CD4-positive, alpha-beta T cell treated with Interleukin-4 for 4 hours (primary cell): ENCODE measurements at places on chromosomes 4 and X.

DNA sequence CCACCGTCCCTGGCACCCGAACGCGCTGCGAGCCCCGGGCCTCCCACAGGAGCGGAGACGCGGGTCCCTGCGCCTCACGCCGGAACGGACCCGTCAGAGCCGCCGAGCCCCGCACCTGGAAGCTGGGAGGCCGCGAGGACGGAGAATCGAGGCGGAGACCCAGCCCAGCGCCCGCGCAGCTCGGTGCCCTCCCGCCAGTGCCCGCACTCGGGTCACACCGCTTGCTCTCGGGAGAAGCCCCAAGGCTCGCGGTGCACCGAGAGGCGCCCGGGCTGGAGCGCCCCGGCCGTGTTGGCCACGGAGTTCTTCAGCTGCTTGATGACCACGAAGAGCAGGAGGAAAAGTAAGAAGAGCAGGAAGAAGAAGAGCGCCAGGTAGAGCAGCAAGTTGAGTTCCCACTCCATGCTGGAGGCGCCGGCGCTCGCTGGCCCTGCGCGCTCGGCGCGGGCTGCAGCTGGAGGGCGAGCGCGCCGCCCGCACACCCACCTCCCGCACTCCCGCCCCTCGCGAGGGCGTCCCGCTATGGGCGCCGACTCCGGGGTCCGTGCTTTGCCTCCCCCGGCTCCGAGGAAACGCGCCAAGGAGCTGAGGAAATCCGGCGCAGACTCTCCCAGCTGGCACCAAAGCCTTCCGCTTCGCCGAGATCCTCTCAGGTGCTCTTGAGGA is at the start of gene SMIM43:
SMIM43 (minus strand) TSS at position 463 of the 666 bp plus-strand sequence; CDS start at position 404, 59 bp downstream.
- DNase-seq: no peak

GRCh38 chr4:41600243-41600912 is 62.4 kb downstream of the LIMCH1 start:
- no peak for DNase-seq

- no peak for DNase-seq
These were observed 38.1 kb upstream of the GJB1 start for GRCh38 chrX:71184803-71185495.

DNA sequence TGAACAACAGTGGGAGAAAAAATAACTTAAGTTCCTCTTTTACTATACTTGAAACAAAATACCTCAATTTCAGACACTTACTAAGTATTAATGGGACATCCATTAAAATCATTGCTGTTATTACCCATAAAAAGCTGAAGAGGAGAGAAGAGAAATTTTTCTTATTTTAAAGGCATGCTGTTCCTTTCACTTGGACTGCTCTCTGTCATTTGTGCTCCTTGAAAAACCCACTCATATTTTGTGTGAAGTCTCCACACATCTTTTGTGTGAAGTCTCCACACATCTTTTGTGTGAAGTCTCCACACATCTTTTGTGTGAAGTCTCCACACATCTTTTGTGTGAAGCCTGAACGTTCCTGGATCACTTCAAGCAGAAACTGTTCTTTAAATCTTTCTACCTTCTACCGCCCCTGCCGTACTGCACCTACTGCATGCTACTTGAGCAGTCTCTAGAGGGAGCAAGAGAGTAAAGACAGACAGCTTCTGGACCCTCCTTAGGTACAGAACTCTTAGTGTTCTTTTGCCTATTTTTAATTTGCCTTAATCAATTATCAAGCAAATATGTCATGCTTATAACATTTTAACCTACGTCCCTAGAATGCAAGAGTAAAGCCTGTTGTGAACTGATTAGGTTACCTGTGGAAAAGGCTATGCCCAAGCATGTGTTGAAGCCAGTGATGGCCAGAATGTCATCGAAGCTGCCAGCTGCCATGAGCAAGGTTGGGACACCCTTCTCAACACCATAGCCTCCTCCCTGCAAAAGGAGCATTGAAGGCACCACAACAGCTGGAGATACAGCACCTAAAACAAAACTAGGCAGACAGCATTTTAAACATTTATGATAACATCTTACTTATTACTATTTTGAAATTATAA is 27.1 kb upstream of the SLC9B1 start:
- DNase-seq: peak; percentile 59

DNA sequence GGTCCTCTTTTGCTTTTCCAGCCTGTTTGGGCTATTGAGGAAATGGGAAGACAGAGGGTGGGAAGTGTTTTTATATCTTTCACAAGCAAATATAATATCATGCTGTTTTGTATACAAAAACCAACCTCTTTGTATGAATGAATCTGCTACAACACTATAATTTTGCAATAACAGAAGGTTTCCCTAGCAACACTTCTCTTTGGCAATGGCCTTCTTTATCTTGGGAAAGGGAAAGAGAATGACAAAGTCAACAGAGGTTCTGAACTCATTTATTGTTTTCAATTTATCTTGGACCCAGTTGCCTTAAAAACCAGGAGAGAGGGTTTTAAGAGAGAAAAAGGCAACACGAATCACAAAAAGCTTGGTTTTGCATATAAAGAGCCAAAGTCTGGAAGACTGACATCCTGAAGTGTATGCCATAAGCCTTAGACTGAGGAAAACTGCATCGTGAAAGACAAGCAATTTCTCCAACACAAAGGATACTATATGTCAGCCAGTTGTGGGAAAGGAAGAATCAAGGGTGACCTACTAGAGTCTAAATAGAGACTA is 121.8 kb upstream of the FAM241A start:
- no peak for DNase-seq

DNA sequence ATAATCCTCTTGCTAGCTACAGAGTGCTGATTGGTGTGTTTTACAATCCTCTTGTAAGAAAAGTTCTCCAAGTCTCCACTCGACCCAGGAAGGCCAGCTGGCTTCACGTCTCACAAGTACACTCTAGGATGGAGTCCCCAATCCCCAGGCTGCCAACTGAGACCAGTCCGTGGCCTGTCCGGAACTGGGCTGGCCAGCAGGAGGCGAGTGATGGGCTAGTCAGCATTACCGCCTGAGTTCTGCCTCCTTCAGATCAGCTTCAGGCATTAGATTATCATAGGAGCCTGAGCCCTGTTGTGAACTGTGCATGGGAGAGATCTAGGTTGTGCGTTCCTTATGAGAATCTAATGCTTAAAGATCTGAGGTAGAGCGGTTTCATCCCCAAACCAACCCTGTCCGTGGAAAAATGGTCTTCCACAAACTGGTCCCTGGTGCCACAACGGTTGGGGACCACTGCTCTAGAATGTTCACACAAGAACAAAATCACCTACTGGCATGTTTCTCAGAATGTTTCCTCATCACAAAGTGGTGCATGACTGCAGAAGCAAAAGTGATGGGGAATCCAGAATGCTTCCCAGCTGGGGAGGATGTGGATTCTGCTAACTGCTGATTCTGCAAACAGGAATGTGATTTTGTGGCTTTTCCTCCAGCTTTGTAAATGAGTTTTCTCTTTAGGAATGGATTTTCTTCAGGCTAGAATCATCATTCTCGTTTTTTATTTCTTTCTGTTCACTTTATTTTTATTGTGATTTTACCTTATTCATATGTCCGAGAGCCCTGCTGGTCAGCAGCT is 40.9 kb downstream of the SEPTIN11 start:
- no peak for DNase-seq

GRCh38 chr4:80240976-80241375 is 25.5 kb upstream of the FGF5 start:
- no peak for DNase-seq

DNA sequence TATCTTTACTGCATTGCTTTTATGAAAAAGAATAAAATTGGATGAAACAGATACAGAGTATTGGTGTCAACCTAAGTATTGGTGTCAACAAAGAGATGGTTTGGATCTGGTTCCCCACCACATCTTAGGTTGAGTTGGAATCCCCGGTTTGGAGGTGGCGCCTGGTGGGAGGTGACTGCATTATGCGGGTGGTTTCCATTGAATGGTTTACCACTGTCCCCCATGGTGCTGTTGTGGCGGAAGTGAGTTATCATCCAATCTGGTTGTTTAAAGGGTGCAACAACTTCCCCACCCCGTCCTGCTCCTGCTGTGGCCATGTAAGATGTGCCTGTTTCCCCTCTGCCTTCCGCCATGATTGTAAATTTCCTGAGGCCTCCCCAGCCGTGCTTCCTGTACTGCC is 52.8 kb upstream of the CD99 start:
- peak; percentile 9 for DNase-seq

DNA sequence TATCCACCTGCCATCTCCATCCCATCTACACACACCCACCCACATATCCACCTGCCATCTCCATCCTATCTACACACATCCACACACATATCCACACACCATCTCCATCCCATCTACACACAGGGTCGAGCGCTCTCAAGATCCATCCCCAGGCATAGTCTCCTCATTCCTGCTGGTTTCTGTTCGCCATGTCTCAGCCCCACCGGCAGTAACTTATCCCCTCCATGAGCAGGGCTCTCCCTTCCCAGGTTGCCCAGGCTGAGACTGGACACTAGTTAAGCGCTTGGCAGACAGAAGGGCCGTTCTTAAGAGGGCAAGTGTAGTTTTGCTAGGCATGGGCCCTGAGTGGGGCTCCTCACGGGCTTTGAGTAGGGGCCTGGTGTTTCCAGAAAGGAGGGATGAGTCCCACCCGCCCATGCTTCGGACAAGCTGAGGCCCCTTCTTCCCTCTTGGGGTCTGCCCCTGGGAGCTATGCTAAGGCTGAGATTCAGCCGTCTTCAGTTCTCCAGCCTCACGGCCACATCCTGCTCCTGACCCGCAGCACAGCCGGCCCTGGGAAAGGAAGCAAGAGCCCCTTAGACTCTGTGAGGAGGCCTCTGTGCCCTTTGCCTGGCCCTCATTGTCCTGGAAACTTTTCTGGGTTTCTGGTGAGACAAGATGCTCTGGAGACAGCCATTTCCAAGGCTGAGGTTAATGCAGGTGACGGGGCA is 20.4 kb downstream of the TMEM271 start:
- DNase-seq: no peak

GRCh38 chrX:140918398-140919038 is 83.9 kb upstream of the SPANXB1 start:
- peak; percentile 59 for DNase-seq

- DNase-seq: no peak
These were observed 28.8 kb upstream of the PPP2R2C start for GRCh38 chr4:6501171-6501570.

GRCh38 chrX:44344687-44345086 is 1.2 kb upstream of the EFHC2 start:
- DNase-seq: peak; percentile 38

DNA sequence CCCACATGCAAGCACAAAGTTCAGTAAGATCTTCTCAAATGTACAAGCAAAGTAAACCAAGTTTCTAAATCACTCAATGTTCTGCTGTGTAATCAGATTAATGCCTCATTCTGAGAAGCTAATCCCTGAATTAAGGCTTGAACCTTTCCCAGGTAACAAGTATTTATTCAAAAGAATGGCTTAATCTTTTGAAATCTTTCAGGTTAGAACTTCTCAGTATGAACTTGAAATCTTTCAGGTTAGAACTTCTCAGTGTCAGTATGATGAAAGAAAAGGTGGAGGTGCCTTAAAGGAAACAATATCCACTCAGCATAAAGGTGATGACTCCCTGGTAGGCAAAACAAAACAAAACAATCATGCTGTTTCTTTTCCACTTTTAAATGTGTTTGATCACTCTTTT is 29.0 kb downstream of the TMPRSS11B start:
- no peak for DNase-seq

DNA sequence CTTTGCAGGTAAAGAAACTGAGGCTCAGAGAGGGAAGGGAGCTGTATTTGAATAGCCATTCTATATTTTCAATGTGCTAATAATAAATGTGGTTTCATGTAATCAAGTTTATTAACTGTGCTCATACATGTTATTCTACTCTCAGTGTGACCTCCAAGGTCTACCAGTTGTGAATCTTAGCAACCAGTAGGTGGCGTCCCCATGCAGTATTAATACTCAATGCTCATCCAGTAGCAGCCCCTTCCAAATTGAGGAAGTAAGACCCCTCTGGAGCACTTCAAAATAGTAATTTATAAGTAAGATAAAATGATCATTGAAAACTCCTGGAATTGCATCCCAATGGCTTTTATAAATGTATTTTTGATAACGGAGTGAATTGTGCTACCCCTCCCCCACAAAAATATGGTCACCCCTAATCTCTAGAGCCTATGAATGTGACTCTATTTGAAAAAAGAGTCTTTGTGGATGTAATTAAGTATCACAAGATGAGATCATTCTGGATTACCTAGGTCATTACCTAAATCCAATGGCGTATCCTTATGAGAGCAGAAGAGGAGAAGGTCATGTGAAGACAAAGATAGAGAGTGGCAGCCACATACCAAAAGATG is 20.4 kb upstream of the SEPSECS start:
- peak; percentile 54 for DNase-seq

- no peak for DNase-seq
These were observed 30.2 kb downstream of the SPINK2 start for GRCh38 chr4:56791316-56791715.

DNA sequence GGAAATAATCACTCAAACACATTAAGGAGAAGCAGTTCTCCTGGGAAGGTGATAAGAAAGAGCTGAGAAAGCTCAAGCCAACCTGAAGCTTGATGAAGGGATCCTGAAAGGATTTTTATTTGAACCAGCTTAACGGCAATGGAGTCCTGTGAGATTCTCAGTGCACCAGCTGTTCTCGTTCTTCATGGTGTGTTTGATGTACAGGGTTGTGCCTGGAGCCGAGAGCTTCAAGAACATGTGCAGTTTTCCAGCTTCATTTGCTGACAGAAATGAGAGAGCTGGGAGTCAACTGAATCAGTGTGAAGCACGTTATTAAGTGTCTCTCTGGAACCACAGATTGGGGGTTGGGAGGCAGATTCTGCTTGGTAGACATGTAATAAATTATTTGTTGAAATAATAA is 115.7 kb downstream of the ANKRD50 start:
- DNase-seq: no peak

GRCh38 chrX:21993265-21993664 is 38.9 kb upstream of the PHEX start:
- DNase-seq: no peak

DNA sequence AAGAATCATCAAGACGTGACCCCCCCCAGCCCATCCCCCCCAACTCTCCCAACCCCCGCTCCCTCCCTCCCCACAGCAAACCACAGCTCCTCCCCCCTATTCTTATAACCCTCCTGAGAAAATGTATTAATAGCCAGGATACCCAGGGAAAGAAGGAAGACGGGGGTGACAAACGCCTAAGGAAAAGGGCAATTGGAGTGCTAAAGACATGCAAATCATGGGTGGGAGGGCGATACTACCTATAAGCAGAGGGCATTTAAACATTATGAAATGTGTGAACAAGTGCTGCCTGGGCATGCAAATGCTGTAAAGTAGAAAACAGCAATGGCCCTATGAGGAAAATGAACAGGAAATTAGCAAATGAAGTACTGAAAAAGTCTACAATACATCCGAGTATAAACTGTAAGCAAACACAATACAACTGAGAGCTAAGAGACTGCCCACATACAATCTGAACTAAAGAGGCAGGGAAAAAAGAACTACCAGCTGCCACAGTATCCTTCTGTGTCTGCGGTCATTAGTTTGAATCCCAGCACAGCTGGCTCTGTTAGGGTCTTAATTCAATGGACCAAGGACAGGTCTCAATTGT is 2.4 kb downstream of the CXXC4 start:
- no peak for DNase-seq

GRCh38 chrX:13340182-13340791 is 20.4 kb upstream of the ATXN3L start:
- no peak for DNase-seq
